Activated T-cell treated with anti-CD3 and anti-CD28 coated beads for 1 hour (primary cell): ENCODE measurements at places on chromosomes 2 and 18.

DNA sequence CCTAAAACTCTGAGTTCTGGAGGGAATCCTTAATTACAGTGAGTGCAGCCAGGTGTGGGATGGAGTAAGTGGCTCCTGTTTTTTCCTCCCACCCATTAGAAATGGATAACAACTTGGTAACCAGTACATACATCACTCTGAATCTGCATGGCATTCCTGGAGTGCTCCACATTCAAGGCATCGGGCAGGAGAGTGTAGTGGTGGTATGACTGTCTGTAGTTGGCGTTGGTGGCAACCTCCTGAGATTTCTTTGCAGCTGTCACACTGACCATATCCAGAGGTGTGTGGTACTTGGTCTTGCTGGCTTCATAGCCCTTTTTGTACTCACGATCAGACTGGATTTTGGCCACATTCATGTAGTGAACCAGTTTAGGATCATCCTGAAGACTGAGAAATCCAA lies 68.3 kb downstream of the NEB start:
- no peak for DNase-seq

DNA sequence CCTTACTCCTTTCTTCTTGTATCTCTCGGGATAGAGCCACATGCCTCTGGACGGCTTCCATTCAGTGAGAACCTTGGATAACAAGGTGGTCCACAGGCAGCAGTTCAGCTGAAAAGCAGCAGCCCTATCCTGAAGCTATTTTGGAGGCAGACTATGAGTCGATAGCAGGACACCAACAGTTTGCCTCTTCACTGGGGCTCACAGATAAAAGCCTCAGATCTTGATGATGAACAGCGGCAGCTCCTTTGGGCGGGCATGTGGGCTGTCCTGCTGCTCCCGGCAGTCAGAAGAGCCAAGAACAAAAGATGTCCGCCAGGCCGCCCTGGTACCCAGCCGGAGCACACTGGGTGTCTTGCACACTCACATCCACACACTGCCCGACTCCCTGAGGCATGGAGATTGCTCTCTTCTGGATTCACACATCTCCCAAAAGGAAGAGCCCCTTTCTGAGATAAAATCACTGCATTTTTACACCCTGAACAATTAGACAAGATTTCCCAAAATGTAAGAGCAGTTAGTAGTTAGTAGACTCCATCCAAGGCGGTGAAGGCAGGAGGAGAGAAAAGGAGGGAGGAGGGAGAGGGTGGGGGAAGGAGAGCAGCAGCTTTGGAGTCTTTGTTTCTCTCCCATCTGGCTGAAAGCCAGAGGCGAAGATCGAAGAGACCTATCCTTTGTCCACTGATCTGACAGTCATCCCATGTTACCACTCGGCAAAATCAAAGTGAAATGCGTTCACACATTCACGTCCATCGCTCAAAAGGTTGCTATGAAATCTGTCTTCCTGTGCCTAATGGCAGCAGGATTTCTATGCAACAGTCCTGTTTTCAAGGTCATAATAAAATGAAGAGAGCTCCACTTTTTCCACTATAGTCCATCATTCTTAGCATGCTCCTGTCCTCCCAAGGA lies 90.1 kb upstream of the KLF7 start:
- no peak for DNase-seq

GRCh38 chr18:62766266-62766665 lies 50.9 kb downstream of the PHLPP1 start:
- no peak for DNase-seq

GRCh38 chr2:23503682-23504081 lies 118.7 kb downstream of the KLHL29 start:
- DNase-seq = no peak

DNA sequence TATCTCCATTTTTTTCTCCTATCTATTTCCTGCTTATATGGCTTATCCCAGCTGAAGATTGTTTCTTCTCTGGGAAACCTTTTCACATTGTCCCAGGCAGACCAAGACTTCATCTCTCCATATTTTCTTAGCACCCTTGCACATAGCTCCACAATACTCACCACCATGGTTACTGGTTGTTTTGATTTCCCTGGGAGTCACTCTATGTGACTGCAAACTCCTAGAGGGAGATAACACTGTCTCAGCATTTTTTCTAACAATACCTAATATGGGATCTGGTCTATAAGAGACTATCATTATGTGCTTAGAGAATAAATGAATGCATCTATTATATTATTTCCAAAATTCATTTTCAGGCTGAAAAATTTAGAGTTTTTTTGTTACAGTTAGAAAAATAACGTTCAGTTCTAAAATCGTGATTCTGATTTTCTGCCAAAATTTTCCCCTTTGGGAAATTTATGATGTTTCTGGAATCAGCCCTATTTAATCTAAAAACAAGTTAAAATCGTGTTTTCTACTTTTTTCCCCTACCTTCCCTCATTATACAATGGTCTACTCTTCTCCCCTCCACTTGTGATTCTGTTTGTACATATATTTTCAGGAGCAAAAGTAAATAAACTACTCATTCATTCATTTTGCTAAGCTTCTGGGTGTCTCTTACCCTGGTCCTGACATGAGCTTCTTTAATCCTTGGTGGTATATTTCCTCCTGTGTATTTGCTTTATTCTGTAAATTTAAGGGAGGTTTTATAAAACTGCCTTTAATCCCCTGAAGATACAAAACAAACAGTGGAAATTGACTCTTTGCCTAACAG lies 95.4 kb downstream of the HNMT start:
- no peak for DNase-seq

DNA sequence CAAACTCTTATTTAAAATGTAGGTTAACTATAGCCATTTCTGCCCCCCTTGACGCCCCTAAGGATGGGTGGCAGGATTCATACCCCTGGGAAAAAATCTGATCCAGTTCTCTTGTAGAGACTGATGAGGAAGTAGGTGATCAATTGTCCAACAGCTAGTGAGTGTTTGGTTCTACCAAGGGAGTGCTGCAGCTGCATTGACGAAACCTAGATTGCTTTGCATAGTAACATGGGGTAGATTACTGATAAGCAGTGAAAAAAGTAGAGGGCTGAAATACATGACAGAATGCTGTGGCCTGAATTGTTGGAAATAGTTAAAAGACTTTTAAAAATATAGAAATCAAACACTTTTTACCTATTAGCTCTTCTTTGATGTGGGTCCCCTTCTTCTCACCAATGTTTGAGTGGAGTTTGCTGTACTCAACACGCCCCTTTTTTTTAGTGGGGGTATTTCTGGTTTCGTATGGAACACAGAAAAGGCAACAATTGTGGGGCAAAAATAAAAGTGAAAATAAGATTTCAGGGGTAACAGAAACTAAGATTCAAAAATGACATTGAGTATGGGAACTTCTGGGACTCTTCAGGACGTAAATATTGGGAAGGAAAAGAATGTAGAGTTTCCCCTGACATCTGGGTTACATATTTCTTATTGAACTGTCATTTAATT lies 66.2 kb downstream of the MAIP1 start:
- no peak for DNase-seq

DNA sequence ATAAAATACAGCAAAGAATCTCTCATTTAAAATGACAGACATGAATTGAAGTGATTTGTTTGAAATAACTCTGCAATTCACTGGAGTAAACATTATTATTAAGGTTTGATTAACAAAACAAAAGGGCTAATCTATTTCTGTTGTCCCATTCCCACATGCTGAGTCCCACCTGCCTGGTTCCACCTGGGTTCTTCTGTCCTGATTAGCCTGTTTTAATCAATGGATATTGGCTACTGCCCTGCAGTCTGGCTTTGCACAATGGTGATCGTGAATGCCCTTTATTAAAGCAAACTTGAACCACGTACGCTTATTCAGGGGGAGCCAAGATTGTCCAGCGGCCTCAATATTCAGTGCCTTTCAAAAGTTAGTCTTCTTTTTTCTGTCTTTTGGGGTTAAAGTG lies 72.8 kb upstream of the CDH19 start:
- DNase-seq = no peak

DNA sequence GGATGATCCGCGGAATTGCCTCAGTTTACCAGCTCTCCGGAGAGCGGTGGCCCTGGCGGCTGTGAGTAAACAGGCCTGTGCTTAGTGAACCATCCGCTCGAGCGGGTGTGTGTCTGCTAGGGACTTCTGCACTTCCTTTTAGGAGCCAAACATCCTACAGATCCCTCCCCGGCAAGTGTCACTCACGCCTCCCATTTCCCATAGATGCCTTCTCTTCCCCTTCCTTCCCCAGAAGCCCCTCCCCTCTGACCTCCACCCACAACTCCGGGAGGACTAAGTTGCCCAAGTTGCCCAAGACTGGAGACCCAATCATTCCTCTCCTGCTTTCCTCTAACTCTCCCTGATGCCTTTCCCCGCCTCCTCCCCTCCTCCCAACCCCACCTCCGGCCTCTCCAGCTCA lies 2.9 kb downstream of the C1QL2 start:
- no peak for DNase-seq

DNA sequence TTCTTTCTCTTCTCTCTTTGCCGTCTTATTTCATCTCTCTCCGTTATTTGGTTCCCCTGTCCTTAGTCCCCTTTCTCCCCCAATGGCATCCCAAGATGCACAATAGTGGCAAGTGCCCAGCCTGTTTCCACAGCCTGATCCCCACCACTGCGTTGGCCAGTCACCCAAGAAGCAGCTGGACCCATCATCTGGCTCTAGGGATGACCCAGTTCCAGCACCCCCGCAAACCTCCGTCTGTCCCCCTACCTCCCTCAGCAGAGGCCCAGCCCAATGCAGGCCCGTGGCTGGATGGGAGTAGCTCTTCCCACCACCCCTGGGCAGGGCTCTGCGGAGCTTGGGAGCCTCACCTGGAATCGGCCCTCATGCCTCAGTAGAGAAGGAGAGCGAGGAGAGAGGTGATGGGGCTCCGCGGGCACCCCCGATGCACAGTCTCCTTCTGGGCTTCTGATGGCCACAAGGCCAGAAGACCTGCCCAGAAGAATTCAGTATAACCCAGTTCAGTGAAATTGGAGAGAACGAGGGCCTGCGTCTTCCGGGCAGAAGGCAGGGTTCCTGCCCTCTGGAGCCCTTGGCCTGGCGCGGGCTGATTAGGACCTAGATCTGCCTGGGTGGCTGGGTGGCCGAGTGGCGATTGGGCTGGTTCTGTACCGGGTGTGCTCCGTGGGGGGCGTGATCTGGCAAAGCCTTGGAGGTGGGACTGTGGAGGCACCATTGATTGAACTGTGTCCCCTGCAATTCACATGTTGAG lies 50.9 kb downstream of the RRM2 start:
- DNase-seq = no peak

- no peak for DNase-seq
Observed at GRCh38 chr2:150699218-150699617, 211.8 kb upstream of the RND3 start.

DNA sequence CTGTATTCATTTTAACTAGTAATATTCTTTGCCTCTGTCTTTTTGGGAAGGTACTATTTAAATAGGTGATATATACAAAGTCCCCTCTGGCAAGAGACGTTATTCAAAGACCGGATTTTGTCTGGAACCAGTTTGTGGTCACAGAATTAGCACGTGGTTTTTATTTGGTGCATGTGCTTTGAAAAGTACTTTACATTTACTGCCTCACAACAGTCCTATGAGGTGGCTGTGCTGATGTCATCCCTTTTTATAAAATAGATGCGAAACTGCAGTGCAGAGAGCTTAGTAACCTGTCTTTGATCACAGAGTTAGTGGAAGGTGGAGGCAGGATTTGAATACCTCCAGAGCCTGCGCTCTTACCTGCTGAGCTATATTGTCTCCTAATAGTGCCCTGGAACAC lies 4.0 kb downstream of the LPIN1 start:
- no peak for DNase-seq

DNA sequence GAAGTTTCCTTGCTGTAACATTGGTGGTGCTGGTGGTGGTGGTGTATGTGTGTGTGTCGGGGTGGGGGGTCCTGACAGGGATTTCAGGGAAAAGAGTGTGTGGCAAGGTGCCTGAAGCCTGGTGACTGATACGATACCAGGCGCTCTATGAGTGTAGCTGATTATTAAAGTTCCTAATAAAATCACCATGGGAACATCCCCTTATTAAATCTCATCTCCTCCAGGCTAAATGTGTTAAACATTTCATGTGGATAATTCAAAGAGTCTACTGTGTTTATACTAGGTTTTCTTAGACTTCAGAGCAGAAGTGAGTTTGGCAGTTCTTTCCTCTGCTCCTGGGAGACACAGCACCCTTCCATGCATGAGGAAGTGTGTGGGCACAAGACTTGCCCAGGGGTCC lies 82.0 kb downstream of the THNSL2 start:
- no peak for DNase-seq

DNA sequence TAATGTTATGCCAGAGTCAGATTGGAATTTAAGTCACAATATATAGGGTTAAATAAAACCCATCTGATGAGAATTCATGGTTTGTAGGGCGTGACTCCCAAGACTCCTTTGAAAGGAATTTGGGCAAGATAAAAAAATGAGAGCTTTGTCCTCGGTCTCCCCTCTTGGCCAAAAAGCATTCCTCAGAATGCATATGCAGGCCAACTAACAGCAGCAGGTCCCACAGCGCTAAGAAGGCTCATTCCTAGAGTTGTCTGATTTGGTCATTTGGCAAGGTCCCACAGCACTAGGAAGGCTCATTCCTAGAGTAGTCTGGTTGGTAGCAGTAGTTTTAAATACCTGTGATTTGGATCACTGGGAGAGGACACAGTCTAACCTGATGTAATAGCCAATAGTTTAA lies 106.3 kb upstream of the B3GNT2 start:
- no peak for DNase-seq

GRCh38 chr2:56030901-56031300 lies 107.3 kb upstream of the EFEMP1 start:
- no peak for DNase-seq

DNA sequence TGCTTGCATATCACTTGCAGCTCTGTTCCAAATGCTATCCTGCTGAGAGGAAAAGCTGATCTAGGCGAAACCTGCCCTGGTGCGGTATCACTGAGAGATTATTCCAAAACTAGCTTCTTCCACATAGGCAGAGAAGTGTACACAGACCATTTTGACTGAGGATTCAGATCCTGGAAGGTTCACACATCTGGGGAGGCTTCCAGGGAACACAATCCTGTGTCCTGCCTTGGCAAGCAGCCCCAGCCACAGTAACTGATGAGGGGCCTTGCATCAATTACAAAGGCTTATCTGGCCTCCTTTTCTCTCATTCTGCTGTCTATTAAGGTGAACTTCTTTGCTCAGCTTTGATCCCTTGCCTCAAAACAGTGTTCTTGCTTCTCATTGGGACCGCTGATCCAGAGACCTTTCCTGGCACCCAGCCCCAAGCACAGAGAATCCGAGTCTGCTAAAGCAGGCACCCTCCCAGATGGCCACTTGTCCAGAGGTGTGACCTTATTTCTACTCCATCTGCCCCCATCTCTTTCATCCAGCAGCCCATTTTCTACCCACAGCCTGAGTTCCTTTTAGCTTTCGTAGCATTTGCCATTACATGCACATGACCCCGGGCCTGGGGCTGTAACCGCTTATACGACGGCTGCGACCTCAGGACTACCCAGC lies 52.3 kb upstream of the ZFP36L2 start:
- DNase-seq = no peak

DNA sequence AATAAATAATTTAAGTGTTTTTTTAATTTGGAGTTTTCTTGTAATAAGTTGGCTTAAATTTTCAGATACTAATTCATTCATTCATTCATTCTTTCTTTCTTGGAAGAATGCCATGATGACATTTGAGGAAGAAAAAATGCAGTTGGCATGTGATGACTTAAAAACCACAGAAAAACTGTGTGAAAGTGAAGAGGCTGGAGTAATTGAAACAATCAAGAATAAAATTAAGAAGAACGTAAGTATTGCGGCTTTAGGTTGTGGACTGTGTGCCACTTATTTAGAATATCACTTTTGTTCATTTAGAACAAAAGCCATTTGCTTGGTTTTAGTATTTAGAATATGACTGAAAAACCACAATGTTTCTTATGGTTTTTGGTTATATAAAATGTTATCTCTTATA lies 51.4 kb downstream of the TTC39C start:
- DNase-seq = no peak

GRCh38 chr2:238790833-238791230 lies 57.1 kb upstream of the TWIST2 start:
- no peak for DNase-seq
